ENCODE measurements at places on chromosomes 11 and 22. TPM values are rescaled to one million over a fixed set of nuclear protein-coding genes. Genes with fewer than 3 reads are reported as not detected.

Gene SDHAF2
- 24.3 TPM for total RNA-seq

Gene RBMXL2
- total RNA-seq = not detected

Gene DHCR7
- total RNA-seq = 26.8 TPM

Gene ACTN3
- not detected for total RNA-seq

Gene CBLIF
- not detected for total RNA-seq

Gene VPREB1
- not detected for total RNA-seq

Gene SEPTIN5
- total RNA-seq = 67.3 TPM

Gene RIC3
- 17.7 TPM for total RNA-seq

Gene WNT7B
- 7.1 TPM for total RNA-seq

Gene BTBD18
- not detected for total RNA-seq

Gene GRM5
- total RNA-seq = not detected

Gene NXPE1
- total RNA-seq = not detected

Gene INPPL1
- 69.2 TPM for total RNA-seq

Gene POTEH
- not detected for total RNA-seq

Gene TSPAN32
- total RNA-seq = 3.7 TPM

Gene MS4A10
- total RNA-seq = not detected

Gene TRIM48
- not detected for total RNA-seq

Gene CPSF7
- total RNA-seq = 50.8 TPM

Gene PLAAT2
- total RNA-seq = not detected

Gene ELMOD1
- total RNA-seq = not detected

Gene TCP11L1
- 28.7 TPM for total RNA-seq

Gene CAPN5
- total RNA-seq = 15.0 TPM
